Mesothelial cell of epicardium (in vitro differentiated cells): ENCODE measurements at places on chromosomes 7 and 10. TPM values are rescaled to one million over a fixed set of nuclear protein-coding genes. Genes with fewer than 3 reads are reported as not detected.

GRCh38 chr10:25952857-25953256 is 18.8 kb downstream of the MYO3A start:
- no peak for DNase-seq
- H3K27me3 ChIP-seq = no peaks in the 10 kb centered on the region
- peaks cover 10% of the 10 kb centered on the region for H3K36me3 ChIP-seq

GRCh38 chr10:69344591-69345252 is 66.4 kb downstream of the HK1 start:
- H3K4me1 ChIP-seq = peaks cover 17% of the 10 kb centered on the region
- H3K27ac ChIP-seq = no peak overlapping the region
- DNase-seq = no peak
- no peak overlapping the region for H3K4me3 ChIP-seq
- no peaks in the 10 kb centered on the region for H3K27me3 ChIP-seq

DNA sequence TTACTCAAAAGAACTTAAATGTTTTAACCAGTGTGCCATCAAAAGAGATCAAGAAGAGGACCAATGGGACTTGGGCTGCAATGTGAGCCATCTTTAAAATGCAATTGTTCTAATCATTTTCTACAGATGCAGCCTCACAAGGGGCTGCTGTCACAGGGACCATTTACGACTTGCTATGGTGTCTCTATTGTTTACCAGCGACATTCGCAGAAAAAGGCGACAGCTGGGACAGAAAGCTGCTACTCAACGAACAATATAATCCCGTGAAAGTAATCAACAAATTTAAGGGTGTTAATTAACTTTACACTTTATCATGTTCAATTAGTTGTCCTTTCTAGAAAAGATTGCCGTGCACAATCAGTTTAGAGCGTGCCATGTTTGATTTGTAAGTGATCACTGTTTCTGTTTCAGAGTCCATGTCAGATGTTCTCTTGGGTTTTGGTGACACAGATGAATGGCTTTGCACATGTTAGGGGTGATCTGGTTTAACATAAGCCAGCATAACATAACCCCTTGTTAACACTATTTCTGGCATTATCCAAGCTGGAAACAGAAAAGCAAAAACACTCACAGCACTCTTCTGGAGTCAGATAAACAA is 110.8 kb downstream of the HIBADH start:
- H3K27ac ChIP-seq = no peak overlapping the region
- H3K36me3 ChIP-seq = peaks cover 3% of the 10 kb centered on the region
- H3K4me1 ChIP-seq = peaks cover 18% of the 10 kb centered on the region
- no peak for DNase-seq
- H3K4me3 ChIP-seq = no peak overlapping the region

CPA1 gene
- total RNA-seq = 0.75 to 1.4 TPM (median 1.1 TPM) in 3 replicates

GRCh38 chr7:40301486-40302068 is 166.8 kb downstream of the SUGCT start:
- no peaks in the 10 kb centered on the region for H3K36me3 ChIP-seq
- no peak for DNase-seq
- H3K27ac ChIP-seq = peak overlapping the region; percentile 53
- H3K4me1 ChIP-seq = peaks cover 40% of the 10 kb centered on the region
- H3K27me3 ChIP-seq = no peaks in the 10 kb centered on the region

DHTKD1 gene
- total RNA-seq = 22.0 to 22.9 TPM (median 22.9 TPM) in 3 replicates

DNA sequence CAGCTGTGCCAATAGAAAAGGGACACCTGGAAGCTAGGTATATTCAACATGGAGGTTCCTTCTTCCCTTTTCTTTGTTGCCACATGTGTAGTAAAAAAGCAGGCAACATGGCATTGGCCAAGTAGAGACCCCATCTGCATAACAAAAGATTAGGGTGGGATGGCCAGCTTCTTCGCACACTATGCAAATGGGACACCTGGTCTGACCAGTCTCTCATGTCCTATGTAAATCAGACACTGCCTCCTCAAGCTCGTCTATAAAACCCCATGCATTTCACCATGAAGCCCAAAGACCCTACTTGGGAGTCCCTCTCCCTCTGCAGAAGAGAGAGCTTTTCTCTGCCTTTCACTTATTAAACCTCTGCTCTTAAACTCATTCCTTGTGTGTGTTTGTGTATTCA is 53.9 kb downstream of the MYL10 start:
- H3K27ac ChIP-seq = peak overlapping the region; percentile 82
- DNase-seq = no peak
- no peaks in the 10 kb centered on the region for H3K36me3 ChIP-seq
- H3K27me3 ChIP-seq = peaks cover 4% of the 10 kb centered on the region

DNA sequence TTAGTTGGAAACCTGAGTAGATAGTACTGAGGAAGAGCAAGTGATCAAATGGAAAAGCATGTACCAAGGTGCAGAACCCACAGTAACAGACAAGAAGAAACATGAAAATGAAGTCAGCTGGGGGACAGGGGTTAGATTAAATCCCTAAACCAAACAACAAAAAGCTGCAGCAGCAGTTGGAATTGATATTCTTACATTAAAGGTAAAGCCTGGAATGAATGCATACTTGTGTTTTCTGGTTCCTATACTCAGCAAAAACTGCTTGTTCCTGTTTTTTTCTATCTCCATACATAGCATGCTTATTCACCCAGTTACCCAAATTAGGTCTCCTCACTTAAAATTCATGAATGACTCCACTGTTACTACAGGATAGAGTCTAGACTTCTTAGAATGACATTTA is 92.4 kb downstream of the TPST1 start:
- no peak overlapping the region for H3K27ac ChIP-seq
- no peaks in the 10 kb centered on the region for H3K27me3 ChIP-seq
- DNase-seq = no peak
- H3K36me3 ChIP-seq = peaks cover 23% of the 10 kb centered on the region
- no peak overlapping the region for H3K4me3 ChIP-seq
- H3K4me1 ChIP-seq = no peaks in the 10 kb centered on the region
